ENCODE measurements at places on chromosomes 3 and 15.
A peak's percentile ranks its signal among the peaks of the same experiment; 100 is the strongest.

DNA sequence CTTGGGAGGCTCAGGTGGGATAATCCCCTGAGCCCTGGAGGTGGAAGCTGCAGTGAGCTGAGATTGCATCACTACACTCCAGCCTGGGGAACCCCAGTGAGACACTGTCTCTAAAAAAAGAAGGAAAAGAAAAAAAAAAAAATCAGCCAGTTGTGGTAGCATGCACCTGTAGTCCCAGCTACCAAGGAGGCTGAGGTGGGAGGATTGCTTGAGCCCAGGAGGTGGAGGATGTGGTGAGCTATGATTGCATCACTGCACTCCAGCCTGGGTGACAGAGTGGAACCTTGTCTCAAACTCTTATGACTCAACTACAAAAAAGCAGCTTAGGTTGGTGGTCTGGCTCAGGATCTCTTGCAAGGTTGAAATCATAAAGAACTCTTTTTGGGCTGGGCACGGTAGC lies 19.3 kb upstream of the GPX1 start:
- H3K27me3 ChIP-seq: no peaks in the 10 kb centered on the region
- H3K4me3 ChIP-seq: no peak overlapping the region
- H3K27ac ChIP-seq: peak overlapping the region; percentile 60
- DNase-seq: no peak
- peaks cover 21% of the 10 kb centered on the region for H3K4me1 ChIP-seq

GRCh38 chr3:138594150-138594934 lies at the start of gene CEP70:
Gene CEP70, minus strand, starts transcription at chr3:138594260. Its CDS starts 21,333 bp downstream, at chr3:138572927.
- no peaks in the 10 kb centered on the region for H3K27me3 ChIP-seq
- H3K4me3 ChIP-seq: peak within 1 kb of the TSS; percentile 97
- peak; percentile 85 for DNase-seq
- no peaks in the 10 kb centered on the region for H3K36me3 ChIP-seq
- no peaks in the 10 kb centered on the region for H3K4me1 ChIP-seq
- peak within 1 kb of the TSS; percentile 96 for H3K27ac ChIP-seq

DNA sequence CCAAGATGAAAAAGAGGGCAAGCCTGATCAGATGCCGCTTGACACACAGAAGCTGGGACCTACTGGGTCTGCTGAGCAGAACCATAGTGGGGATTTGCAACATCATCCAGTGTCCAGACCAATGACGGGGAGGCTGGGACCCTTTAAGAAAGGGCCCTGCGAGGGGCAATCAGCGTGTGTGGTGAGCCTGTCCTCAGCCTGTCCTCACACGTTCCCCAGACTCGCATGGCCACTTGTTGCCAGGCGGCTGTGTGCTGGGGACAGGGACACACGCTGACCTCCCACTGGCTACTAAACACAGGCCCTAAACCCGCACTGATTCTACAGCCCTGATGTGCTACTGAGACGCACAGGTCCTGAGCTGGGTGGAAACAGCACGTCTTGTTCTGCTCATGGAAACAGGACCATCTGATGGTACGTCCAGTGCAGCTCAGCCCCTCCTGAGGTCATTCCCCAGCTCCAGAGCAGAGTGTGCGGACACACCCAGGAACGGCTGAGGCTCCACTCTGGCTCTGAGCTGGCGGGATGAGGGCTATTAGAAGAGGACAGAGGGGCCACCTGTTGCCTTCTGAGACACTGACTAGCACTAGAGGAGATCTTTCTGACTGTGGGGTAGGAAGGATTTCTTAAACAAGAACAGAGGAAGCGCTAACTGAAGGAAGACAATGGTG lies 24.4 kb downstream of the PCSK6 start:
- no peaks in the 10 kb centered on the region for H3K4me1 ChIP-seq
- H3K27ac ChIP-seq: no peak overlapping the region
- no peaks in the 10 kb centered on the region for H3K36me3 ChIP-seq
- H3K4me3 ChIP-seq: no peak overlapping the region
- no peak for DNase-seq

GRCh38 chr15:49094923-49095322 lies 48.7 kb upstream of the SECISBP2L start:
- DNase-seq: no peak
- no peak overlapping the region for H3K4me3 ChIP-seq
- no peaks in the 10 kb centered on the region for H3K4me1 ChIP-seq
- peaks cover 2% of the 10 kb centered on the region for H3K36me3 ChIP-seq
- no peaks in the 10 kb centered on the region for H3K27me3 ChIP-seq

GRCh38 chr3:63580151-63580550 lies 72.3 kb upstream of the SNTN start:
- H3K27me3 ChIP-seq: peaks cover 5% of the 10 kb centered on the region
- no peak overlapping the region for H3K27ac ChIP-seq
- DNase-seq: no peak
- no peaks in the 10 kb centered on the region for H3K4me1 ChIP-seq

- H3K27me3 ChIP-seq: no peaks in the 10 kb centered on the region
- no peak for DNase-seq
- H3K4me3 ChIP-seq: no peak overlapping the region
- H3K27ac ChIP-seq: peak overlapping the region; percentile 92
- peaks cover 58% of the 10 kb centered on the region for H3K4me1 ChIP-seq
- H3K36me3 ChIP-seq: peaks cover 7% of the 10 kb centered on the region
Observed at GRCh38 chr3:42052484-42053351, 38.4 kb upstream of the TRAK1 start.

DNA sequence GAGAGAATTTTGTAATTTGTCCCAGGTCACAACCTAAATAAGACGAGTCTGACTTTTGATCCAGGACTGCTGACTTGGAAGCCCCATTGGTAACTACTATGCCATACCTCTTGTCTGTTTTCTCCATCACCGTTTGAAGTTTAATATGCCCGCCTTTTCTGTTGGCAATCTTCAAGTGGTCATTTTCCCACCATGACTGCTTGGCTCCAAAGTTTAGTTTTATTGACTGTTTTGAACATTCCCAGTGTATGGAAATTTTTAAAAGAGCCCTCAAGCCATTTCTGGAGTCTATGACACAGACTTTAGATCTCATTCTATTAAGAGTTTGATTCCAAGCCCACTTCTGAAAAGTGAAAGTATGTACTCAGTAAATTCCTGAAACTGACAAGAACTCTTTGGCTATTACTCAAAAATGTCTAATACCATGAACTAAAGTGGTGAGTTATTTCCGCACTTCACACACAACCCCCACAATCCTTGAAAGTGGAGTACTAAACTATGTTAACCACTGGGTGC lies 136.7 kb upstream of the ADAMTS9 start:
- no peaks in the 10 kb centered on the region for H3K27me3 ChIP-seq
- H3K27ac ChIP-seq: no peak overlapping the region
- no peaks in the 10 kb centered on the region for H3K4me1 ChIP-seq
- no peak overlapping the region for H3K4me3 ChIP-seq
- no peak for DNase-seq
- no peaks in the 10 kb centered on the region for H3K36me3 ChIP-seq

DNA sequence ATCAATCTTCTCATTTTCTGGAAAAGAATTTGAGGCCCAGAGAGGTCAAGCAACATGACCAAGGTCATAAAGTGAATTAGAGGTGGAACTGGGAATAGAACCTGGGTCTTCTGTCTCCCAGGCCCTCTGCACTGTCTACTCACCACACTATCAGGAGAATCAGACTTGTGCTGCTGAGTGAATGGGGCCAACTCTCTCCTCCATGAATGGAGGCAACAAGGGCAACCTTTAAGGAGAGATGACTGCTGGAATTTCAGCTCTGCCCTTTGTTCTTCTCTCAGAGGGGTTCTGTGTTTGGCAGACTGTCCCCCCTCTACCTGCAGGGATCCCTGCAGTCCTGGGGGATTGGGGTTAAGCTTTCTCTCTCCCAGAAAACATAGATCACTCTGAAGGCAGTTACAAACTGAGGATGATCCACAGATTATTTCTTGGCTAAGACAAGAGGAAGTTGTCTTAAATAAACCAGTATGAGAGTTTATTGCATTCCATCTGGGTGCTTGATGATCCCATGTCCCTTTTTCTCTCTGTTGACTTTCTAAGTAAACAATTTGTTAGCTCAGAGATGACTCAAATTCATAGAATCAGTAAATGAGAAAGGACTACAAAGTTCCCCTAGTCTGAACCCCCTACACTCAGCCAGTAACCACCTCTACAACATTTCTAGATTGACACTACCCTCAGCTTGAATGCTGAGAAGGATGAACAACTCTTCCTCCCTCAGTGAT lies 99.0 kb upstream of the LIPC start:
- H3K27ac ChIP-seq: no peak overlapping the region
- DNase-seq: no peak
- peaks cover 6% of the 10 kb centered on the region for H3K4me1 ChIP-seq
- peaks cover 9% of the 10 kb centered on the region for H3K27me3 ChIP-seq
- H3K4me3 ChIP-seq: no peak overlapping the region
- H3K36me3 ChIP-seq: no peaks in the 10 kb centered on the region

DNA sequence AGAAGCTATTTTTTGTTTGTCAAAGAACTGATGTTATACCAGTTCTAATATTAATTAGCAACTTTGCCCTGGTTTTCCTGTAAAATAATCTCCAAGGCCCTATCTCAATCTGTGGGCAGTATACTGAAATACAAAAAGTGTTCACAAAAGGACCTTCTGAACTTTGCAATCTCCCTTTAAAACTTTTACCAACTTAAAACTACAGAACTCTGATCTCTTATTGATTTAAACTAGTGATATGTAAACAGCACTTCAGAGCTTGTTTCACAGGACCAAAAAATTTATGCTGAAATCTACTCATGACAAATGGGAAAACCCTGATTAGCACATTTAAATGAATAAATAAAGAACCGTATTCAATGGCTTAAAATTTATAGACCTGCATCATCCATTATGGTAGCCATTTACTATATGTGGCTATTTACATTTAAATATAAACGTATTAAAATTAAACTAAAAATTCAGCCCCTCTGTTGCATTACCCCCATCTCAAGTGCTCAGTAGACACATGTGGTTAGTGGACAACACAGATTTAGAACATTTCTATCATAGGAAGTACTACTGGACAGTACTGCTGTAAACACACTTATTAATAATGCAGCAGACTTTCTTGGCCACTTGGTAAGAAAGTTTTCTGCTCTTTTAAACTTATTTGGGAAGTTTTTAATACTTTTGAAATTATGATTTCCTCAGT lies 12.0 kb downstream of the AGTR1 start:
- H3K27me3 ChIP-seq: no peaks in the 10 kb centered on the region
- DNase-seq: no peak
- no peak overlapping the region for H3K4me3 ChIP-seq
- no peaks in the 10 kb centered on the region for H3K36me3 ChIP-seq
- H3K27ac ChIP-seq: no peak overlapping the region

- DNase-seq: no peak
- H3K27ac ChIP-seq: no peak overlapping the region
- peaks cover 4% of the 10 kb centered on the region for H3K27me3 ChIP-seq
- H3K36me3 ChIP-seq: no peaks in the 10 kb centered on the region
Observed at GRCh38 chr3:22728406-22728805, 474.7 kb upstream of the UBE2E2 start.

GRCh38 chr15:63908991-63909390 lies 75.2 kb upstream of the HERC1 start:
- H3K4me3 ChIP-seq: no peak overlapping the region
- peaks cover 14% of the 10 kb centered on the region for H3K4me1 ChIP-seq
- H3K27me3 ChIP-seq: no peaks in the 10 kb centered on the region
- H3K27ac ChIP-seq: no peak overlapping the region
- DNase-seq: no peak

GRCh38 chr3:149145356-149145755 lies 15.9 kb downstream of the HPS3 start:
- DNase-seq: no peak
- H3K27me3 ChIP-seq: no peaks in the 10 kb centered on the region
- H3K36me3 ChIP-seq: peaks cover 20% of the 10 kb centered on the region
- H3K4me1 ChIP-seq: peaks cover 30% of the 10 kb centered on the region
- no peak overlapping the region for H3K27ac ChIP-seq

DNA sequence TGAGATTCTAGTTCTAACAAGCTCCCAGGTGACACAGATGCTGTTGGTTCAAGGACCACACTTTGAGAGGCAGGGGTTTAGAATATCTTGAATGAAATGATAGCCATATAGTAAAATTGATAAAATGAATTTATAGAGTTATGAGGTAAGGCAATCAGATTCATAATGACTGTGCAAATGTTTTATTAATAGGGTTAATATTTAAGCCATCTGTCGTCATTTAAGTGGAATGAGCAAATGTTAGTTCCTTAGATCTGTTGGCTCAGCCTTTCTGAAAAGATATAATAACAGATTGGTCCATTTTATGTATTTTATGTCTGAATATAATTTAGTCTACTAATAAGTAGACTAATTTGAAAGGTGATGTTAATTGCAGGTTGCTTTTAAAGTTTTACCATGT lies 12.9 kb downstream of the REC114 start:
- H3K4me1 ChIP-seq: peaks cover 2% of the 10 kb centered on the region
- H3K4me3 ChIP-seq: no peak overlapping the region
- peaks cover 5% of the 10 kb centered on the region for H3K27me3 ChIP-seq
- DNase-seq: no peak
- H3K36me3 ChIP-seq: peaks cover under 1% of the 10 kb centered on the region
- no peak overlapping the region for H3K27ac ChIP-seq

- H3K36me3 ChIP-seq: peaks cover 11% of the 10 kb centered on the region
- peak; percentile 14 for DNase-seq
- no peak overlapping the region for H3K4me3 ChIP-seq
Observed at GRCh38 chr3:57815036-57815435, 58.9 kb downstream of the SLMAP start.

- no peaks in the 10 kb centered on the region for H3K36me3 ChIP-seq
- peaks cover 4% of the 10 kb centered on the region for H3K27me3 ChIP-seq
- no peak overlapping the region for H3K4me3 ChIP-seq
- H3K27ac ChIP-seq: no peak overlapping the region
- no peaks in the 10 kb centered on the region for H3K4me1 ChIP-seq
- DNase-seq: no peak
Observed at GRCh38 chr15:53709821-53710220, 49.6 kb downstream of the WDR72 start.

DNA sequence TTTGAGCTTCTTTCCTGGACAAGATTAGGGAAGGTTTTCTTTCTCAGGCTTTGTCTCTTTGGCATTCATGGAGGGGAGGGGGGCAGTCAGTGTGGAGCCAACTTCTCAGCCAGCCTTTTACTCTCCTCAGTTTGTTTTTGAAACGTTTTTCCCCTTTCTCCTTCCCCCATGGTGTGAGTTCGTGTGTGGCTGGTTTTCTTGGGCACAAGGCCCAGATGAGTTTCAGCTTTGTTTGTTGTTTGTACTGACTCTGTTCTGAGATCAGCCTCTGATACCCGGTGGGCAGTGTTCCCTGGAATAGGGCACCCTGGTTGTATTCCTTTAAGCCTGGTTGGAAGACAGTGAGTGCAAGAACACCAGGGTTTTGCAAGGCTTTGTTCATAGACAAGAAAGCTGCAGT lies 168.2 kb upstream of the RARB start:
- no peaks in the 10 kb centered on the region for H3K4me1 ChIP-seq
- no peak overlapping the region for H3K27ac ChIP-seq
- H3K4me3 ChIP-seq: no peak overlapping the region

GRCh38 chr3:194023501-194024280 lies 112.3 kb upstream of the HES1 start:
- H3K4me3 ChIP-seq: no peak overlapping the region
- DNase-seq: no peak
- H3K4me1 ChIP-seq: peaks cover 12% of the 10 kb centered on the region
- H3K27me3 ChIP-seq: peaks cover 8% of the 10 kb centered on the region
